Endothelial cell of umbilical vein (primary cell): ENCODE measurements at places on chromosomes 12 and 14. TPM values are rescaled to one million over a fixed set of nuclear protein-coding genes. Genes with fewer than 3 reads are reported as not detected.

The BTBD7 gene
- total RNA-seq = 47.8 and 50.2 TPM in 2 replicates

The COQ6 gene
- total RNA-seq = 20.3 and 20.7 TPM in 2 replicates

The MIS18BP1 gene
- total RNA-seq = 41.1 and 43.3 TPM in 2 replicates

The TC2N gene
- 0.40 TPM in 1 of 2 replicates, not detected in the other for total RNA-seq

The CLMN gene
- 8.4 and 9.6 TPM in 2 replicates for total RNA-seq

The MYF6 gene
- not detected in 2 replicates for total RNA-seq

The SCNN1A gene
- total RNA-seq = 0.18 TPM in 1 of 2 replicates, not detected in the other
